ENCODE measurements at places on chromosomes 7 and 10.

DNA sequence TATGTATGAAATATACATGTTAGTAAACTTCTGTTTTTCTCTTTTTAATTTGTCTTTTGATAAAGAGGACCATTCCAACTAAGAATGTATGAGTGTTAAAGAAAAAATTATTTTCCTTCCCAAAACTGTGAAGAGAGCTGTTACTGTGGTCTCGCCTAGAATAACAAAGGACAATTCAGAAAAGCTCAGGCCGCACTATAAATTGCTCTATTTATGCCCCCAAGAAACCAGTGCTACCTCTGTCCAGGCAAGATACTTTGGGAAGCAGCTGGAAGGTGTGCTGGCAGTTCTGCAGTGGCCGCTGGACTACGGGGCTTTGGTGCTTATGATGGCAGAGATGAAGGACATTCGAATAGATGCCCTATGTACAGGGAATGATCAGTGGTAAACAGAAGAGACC is 252.1 kb downstream of the DOCK4 start:
- DNase-seq = no peak

- DNase-seq = no peak
Measured at GRCh38 chr10:131758062-131758938, 142.5 kb upstream of the PPP2R2D start.

DNA sequence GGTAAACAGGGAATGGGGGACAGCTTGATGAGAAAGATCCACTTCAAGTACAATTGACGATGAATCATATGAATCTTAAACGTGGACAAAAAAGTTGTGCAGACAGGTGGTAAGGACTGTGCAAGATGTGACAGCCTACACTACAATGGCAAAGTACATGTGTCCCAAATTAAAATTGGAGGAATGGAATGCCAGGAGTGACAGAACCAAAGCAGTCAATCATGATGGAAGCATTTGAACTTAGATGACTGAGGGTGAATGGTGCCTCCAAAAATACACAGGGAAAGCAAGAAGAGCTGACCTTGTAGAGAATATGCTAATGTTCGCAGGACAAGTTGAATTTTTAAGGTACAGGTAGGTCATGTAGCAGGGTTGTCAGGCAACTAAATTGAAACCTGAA is 150.3 kb upstream of the WNT16 start:
- DNase-seq = no peak

- DNase-seq = no peak
Measured at GRCh38 chr10:124296813-124297788, 121.6 kb downstream of the OAT start.

DNA sequence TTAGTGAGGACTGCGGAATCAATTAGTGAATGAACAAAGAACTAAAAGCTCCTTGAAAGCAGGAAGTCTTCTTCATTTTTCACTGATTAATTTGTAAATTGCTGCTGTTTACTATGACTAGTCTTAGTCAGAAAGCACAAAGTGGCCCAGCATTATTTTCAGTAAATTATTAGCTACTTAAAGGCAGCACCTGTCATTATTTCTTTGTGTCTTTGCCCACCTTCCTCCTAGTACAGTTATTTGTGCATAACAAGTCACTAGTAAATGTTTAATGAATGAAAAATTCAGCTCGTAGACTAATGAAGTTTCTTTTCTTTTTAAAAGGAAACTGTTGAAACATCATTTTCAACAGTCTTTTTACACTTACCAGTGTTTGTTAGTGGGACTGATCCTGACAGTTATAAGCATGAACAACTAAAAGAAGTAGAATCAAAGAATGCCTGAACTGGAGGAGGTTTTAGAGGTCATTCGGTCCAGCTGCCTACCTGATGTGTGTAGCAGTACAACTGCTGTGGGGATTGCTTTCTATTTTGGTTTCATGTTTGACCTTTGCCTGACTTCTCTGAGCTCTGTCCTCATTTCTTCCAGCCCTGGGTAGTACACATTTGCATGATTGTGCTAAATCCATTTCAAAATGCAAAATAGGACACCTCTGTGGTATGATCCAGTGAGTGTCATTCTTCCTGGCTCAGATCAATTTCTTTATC is 140.0 kb upstream of the PHYHIPL start:
- DNase-seq = no peak

DNA sequence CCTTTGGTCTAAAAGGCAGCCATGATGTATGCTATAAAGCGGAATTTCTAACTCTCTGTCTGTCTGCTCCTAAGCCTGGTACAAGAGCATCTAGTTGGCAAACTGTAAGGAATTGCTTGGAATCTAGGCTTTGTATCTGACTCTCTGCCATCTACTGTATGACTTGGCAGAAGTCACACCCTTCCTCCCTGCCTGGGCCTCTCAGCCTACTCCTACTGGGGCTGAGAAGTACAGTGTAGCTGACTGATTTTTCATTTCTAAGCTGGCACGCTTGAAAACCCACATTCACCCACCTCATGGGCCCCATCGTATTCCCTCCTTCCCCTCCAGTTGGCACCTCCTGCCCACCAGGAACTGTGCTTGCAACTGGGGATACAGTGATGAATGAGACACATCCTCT is 435.2 kb downstream of the PLXNA4 start:
- no peak for DNase-seq

- DNase-seq = no peak
Measured at GRCh38 chr10:49271346-49271745, 27.6 kb upstream of the C10orf71 start.

DNA sequence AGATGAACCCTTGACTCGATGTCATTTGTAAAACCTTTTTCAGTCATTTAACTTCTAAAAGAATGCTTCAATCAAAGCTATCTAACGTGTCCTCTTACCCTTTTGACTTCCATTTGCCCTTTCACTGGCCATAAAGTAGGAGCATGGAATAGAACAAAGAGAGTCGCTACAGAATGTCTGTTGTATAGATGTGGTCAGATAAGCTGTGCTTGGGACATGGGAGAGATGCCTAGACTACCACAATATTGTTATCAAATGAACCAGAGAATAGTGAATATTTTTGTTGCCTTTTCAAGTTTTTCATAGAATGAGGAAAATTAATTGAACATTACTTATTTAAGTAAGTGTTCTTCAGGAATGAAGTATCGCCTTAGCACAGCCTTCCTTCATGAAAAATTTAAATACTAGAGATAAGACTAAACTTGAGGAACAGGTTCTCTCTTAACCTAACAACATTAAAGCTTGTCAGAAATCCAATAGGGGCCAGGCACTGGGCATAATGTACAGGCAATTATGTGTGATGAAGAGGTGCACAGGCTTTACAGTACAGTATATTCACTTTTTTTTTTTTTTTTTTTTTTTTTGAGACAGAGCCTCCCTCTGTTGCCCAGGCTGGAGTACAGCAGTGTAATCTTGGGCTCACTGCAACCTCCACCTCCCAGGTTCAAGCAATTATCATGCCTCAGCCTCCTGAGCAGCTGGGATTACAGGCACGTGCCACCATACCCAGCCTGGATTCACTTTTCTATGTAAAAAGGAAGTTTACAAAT is 7.5 kb upstream of the KMT2E start:
- DNase-seq = no peak

DNA sequence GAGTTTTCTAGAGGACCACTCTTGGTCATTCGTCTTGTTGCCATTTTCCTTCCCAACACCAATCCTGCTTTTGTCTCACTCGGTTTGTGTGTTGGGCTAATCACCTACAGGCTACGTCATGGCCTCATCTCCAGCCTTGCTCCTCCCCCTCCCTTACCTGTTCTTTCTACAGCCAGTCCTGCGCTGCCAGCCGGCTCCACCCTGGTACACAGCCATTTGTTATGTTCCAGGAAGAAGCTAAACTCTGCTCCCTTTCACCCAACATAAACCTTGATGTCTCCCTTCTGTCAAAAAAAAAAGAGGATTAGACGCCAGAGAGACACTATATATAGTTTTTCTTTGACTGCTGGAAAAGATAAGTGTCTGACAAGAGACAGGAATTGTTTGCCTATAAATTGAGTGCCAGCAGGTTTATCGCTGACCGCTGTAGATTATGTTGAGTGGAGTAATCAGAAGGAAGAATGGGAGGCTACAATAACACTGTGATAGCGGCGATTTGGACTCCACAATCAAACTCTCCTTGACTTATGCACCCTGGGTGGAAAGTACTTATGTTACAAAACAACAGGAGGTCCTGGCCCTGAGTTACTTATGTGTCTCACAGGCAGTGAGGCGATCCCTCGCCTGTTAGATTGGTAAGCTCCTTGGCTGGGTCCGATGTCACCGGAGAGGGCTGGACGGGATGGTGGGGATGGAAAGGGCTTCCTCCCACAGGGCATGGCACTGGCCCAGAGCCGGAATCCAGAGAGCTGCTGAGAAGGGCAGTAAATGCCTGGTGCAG is 171.3 kb upstream of the BMPER start:
- no peak for DNase-seq

GRCh38 chr10:102287991-102288390 is 42.7 kb downstream of the GBF1 start:
- DNase-seq = no peak

- peak; percentile 89 for DNase-seq
Measured at GRCh38 chr10:14571866-14572507, 202.7 kb downstream of the FAM107B start.

DNA sequence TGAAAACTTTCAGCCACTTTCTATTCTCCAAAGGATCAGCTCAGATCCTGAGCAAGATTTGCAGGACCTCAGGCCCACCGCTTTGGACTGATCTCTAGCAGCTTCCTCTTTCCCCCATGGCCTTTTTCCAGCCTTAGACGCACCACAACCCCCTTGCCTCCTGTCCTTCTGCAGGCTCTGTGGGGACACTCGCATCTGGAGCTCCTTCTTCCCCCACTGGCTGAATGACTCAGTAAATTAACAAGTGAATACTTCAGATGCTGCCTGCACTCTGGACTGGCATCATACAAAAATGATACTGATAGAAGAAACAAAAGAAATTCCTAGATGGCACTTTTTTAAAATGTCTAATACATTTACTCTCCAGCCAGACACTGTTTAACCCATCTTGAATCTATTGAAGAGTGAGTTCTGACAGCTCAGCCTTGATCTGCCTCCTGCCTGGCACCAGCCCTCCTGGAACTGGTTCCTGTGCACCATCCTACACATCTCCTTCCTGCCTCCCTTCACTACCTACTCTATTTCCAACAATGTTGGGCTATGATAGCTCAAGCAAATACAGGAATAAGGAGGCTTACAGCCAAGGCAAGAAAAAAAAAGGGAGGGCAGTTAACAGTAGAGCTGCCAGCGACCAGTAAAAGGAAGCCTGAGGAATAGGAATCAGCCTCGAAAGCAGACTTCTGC is 3.3 kb downstream of the FRMPD2 start:
- DNase-seq = no peak

GRCh38 chr10:73968098-73968521 is 29.8 kb upstream of the VCL start:
- DNase-seq = no peak

DNA sequence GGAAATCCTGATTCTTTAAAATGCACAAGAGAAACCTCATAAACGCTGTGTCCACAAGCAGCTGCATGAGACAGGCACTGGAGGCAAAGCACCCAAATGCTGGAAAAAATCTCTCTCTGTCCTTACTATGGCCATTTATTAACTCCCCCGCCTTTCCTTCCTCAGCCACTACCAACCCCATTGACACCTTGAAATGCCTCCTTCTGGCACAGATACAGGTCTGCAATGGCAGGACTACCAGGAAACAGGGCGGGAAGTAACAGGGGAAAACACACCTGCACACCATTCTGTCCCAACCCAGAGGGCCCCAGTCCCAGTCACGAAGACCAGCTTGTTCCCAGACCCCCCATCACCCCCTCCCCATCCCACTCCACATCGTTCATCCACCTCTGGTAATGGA is 224.3 kb downstream of the PARD3 start:
- DNase-seq = no peak

DNA sequence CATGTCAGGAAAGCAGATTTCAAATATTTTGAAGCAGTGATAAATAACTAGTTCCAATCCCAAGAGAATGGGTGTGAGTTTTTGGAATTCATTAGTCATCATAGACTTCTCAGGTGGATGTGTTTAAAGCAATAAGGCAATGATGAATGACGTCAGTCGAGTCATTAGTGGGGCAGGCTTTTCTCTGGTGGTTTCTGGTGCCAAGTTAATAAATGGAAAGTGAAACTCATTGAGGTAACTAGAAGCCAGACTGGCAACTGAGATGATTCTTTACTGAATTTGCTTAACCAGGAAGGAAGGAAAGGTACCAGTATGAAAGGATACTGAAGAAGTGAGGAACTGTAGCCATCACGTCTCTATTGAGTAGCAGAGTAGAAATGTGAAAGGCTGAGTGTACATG is 311.0 kb downstream of the GPAM start:
- DNase-seq = no peak

DNA sequence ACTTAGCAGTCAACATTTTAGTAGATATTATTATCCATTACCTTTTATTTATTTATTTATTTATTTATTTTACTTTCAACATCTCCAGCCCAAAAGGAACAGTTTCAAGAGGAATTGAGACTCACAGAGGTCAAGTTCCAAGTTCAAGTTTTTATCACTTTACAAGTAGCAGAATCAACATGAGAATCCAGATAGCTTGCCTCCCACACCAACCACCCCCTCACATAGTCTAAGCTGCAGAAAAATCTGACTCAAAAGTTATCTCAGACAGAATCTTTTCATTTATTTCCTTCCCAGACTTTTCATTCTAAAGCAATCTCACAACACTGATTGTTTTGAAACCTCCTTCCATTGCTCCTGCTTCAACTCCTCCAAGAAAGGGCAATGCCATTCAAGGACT is 129.6 kb downstream of the GRM3 start:
- no peak for DNase-seq

DNA sequence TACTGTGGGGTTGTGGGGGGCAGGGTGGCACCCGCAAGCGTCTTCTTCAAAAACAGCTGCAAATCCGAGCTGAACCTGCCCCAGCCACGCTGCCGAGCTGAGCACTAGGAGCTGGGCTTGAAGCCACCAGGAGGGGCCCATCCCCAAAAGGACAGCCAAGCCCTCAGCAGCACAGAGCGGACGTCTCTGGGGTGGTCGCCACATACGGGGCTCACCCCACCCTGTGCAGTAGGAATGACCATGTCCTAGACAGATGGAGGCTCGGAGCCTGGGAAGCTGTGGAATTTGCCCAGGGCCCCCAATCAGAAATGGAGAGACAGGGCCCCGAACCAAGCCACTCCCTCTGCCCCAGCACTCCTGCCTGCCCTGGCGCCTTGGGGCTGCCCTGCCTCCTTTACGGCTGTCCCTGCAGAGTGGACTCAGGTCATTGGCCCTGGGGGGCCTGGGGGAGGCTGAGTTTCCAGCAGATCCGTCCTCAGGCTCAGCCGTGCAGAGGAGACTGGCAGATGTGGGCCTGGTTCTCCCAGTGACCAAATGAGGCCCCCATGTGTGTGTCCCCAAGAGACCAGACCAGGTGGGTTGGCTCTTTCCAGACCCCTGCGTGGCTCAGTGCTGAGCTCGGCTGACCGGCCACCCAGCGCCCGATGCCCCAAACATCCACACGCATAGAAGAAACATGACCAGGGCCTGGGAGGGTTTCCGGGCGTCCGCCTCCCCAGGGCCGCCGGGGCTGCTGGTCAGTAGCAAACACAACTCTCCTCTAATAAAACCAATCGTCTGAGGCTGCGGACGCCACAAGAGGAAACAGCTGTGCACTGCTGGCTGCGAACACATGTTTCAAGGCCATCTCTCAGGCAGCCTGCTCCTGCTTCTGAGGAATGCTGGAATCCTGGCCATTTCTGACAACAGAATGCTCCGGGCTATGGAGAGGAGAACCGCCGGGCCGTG is 54.9 kb downstream of the PDGFA start:
- no peak for DNase-seq

All from central memory CD4-positive, alpha-beta T cell (primary cell).